ENCODE measurements at places on chromosomes 5 and 9.

DNA sequence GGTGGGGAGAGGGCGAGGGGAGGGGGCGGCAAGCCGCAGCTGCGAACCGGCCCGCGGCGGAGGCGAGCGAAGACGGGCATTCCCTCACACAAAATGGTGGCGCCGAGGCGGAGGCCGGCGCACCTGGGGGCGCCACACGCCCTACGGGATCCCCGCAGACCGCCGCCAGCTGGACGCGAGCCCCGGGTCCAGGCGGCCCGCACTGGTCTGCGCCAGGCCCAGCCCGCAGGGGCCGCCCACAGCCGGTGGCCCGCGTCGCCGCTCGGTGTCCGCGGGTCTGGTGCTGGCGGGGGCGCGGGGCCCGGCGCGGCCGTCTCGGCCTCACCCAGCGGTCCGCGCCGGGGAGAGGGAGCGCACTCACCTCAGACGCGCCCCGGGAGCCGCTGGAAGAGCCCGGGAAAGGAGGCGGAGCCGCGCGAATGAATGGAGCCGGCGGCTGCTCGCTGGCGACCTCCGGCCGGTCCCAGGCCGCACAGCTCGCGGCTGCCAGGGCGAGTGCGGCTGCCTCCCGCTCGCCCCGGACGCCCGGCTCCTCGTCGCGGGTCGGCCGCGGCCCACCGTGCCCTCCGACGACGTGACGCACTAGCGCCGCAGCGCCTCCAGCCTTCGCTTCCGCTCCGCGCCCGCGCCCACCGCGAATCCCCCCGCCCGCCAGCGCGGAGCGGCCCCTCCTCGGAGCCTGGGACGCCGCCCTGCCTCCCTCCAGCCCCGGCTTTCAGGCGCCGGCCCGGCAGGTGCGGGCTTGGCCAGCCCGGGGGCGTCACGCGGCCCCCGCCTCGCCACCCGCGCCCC is at the start of gene FAM169A:
FAM169A (minus strand) TSS at position 584 of the 792 bp plus-strand sequence. CDS start 24,711 bp downstream, outside the sequence.
- peak; percentile 38 for DNase-seq

DNA sequence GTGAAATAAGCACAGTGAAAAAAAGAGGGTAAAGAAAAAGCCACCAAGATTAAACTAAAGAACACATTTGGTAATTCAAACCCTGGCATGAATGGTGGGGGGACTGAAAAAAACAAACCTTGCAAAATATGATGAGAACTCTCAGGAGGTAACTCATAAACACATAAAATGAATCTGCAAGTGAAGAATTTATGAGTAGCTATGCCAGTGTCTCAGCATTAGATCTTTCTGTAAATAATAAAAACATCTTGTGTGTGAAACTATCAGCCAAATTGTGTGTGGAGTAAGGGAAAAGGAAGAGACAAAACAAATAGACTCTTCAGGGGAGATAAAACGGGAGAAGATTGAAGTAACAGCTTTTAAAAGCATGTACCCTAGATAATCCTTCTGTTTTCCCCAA is 129.6 kb upstream of the SPEF2 start:
- DNase-seq: no peak

- DNase-seq: no peak
Measured at GRCh38 chr5:773517-774264, 10.8 kb downstream of the ZDHHC11B start.

DNA sequence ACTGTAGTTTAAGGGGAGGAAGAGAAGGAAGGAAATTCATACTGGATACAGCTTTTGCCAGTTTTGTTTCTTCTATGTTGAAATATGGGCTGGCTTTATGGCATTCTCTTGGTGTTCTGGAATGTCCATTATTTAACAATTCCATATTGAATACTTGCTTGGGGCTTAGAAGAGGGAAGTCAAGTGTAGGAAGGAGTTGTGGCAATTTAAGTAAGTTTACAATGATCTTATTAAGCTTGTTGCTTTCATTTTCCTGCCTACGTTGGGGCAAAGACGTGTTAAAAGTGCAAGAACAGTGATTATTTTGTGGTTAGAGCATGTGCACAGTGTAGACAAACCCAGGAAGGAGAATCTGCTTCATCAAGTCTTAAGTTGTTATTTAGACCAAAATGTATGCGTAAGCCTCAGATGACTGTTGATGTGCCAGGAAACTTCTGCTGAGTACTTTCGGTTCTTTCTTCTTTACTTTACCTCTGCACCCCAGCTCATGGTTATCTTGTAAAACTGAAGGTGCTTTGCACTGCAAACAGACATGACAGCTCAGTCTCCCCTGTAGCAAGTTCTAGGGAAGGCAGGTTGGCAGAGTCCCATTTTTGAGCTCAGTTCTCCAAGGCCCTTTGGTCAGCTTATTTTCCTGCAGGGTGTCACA is 75.8 kb downstream of the F2RL2 start:
- DNase-seq: peak; percentile 81

DNA sequence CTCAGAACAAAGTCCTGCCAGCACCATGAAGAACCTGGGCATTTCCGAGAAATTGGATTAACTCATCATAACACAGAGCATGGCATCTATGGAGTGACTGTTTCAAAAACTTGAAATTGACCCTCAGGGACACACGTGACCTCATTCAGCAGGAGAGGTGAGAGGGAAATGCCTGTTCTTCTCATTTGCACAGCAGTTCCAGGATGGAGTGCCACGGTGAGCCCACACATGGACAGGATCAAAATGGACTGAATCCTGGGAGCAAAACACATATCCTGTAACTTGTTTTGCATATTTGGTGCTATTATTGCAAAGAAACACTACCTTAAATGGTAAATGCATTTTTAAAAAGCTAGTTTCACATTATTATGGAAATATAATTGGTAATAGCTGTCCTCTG is 256.1 kb upstream of the IRX2 start:
- DNase-seq: no peak

- no peak for DNase-seq
Measured at GRCh38 chr9:26413611-26414010, 479.0 kb downstream of the CAAP1 start.

- DNase-seq: no peak
Measured at GRCh38 chr5:27315363-27316270, 277.2 kb upstream of the CDH9 start.

All from CD4-positive, alpha-beta T cell treated with Interleukin-6 at 100 ng/mL for 8 hours (primary cell).